NCI-H748 treated with DMSO at 0.1 percent for 48 hours (cell line): ENCODE measurements at places on chromosomes 1 and 21.

DNA sequence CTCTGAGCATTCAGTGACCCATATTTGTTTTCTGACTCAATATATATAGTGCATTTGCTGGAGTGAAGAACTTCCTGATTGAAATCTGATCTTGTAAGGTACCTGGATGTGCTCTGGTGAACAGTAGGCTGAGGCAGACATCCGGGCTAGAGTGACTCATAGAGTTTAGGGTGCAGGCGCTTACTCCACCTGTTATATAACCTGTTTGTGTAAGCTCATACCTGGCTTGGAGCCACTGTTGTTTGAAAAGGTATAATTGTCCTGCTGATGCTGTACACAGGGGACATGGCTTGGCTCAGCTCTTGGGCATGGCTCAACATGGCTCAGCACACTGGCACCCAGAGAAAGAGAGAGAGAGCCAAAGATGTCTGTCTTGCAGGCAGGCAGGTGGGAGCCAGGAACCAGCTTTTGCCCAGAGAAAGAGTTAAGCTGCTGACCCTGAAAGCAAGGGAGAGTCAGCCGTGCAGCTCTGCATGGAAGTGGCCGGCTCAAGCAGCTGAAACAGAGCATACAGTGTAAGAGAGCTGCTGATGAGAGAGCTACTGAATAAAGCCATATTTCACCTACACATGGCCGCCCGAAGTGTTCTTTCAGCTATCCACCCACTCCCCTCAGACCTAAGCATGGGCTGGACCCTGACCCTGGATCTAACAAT is 43.2 kb downstream of the GJA5 start:
- peak; percentile 28 for DNase-seq

- DNase-seq: no peak
Observed at GRCh38 chr1:51299981-51300670, 30.2 kb downstream of the TTC39A start.

GRCh38 chr1:29960156-29960755 is 723.9 kb downstream of the PTPRU start:
- DNase-seq: no peak

GRCh38 chr21:28693476-28693875 is 299.2 kb downstream of the LTN1 start:
- DNase-seq: no peak

GRCh38 chr1:59446257-59446901 is 149.5 kb downstream of the FGGY start:
- DNase-seq: no peak

DNA sequence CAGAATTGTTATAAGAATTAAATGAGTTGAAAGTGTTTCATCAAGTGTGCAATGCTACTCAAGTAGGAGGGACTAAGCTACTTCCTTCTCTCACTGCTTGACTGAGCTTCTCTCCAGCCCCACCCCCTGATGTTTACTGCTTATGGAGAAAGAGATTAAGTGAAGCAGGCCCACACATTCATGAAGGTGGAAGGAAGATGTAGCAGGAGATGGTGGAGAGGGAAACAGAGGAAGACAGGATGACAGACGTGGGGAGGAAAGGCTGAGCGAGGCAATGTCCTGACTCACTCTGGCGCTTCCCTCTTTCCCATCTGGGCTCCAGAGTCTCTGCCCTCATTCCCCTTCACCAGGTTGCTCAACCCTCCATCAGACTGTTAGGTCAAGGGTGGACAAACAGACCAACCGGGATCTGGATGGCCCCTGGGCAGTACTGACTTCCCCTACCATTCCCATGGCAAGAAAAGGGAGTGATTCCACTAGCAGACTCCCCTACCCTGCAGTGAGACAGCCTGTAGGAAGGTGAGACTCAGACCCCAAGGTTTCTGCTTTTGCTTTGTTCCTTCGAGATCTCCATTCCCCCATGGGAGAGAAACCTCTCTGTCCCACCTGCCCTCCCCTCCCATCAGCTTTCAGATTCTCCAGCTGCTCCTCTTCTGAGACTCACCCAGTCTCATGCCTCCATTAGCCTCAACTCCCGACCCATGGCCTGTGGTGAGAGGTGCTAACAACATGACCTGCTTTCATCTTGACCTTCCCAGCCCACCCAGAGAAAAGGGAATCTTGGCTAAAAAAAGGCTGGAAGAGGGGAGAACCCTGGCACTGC is 3.1 kb upstream of the ARHGEF2 start:
- no peak for DNase-seq

DNA sequence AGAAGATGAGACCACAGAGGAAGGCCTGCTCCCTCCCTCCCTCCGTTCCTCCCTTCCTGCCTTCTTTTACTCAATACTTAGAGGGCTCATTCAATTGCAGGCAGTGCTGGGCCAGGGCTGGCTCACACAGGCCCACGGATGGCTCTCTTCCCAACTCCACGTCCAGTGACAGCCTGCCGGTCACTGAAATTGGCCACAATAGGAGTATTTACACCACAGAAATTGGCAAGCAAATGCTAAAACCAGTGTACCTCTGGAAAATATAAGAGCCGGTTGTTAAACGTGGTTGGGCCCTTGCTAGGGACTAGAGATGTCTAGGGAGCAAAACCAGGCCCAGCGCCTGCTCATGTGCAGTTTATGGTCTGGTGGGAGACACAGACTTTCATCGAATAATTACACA is 72.4 kb upstream of the TMEM51 start:
- no peak for DNase-seq

DNA sequence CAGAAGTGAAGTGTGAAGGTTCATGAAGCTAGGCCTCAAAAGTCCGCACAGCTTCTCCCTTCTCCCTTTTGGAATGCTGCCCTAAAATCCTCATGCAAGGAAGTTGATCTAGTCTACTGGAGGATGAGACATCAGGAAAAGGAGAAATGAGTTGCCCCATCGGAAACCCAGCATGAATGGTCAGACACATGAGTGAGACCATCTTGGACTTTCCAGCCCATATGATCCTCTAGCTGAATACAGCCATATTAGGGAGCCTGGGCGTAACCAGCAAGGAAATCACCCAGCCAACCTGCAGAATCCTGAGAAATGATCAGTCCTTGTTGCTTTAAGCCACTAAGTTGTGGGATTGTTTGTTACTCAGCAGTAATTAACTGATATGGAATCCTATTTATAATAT is 12.5 kb downstream of the DBT start:
- no peak for DNase-seq

GRCh38 chr1:36697836-36698605 is 215.3 kb upstream of the CSF3R start:
- no peak for DNase-seq

GRCh38 chr1:201094832-201095231 is 17.4 kb downstream of the CACNA1S start:
- DNase-seq: no peak

- no peak for DNase-seq
Observed at GRCh38 chr1:83103341-83103740, 895.6 kb downstream of the TTLL7 start.

- DNase-seq: no peak
Observed at GRCh38 chr1:225846331-225847310, 35.6 kb downstream of the TMEM63A start.

- DNase-seq: no peak
Observed at GRCh38 chr1:43329995-43330751, 7.4 kb upstream of the MPL start.

DNA sequence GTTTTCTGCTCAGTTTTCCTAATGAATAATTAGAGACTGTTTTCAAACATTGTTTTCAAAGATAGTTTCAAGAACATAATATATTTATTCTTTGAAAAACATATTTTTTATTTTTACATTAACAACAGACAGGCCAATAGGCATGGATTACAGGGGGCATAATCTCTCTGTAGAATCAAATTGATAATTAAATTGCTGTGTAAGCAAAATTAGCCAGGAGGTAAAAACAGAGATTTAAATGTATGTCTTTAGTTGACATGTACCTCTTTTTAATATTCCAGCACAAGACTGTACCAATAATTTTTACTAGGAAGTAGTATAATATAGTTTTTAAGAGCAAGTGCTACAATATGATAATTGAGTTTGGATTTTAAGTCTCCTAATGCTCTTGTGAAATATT is 1444.5 kb downstream of the BRINP3 start:
- DNase-seq: no peak

DNA sequence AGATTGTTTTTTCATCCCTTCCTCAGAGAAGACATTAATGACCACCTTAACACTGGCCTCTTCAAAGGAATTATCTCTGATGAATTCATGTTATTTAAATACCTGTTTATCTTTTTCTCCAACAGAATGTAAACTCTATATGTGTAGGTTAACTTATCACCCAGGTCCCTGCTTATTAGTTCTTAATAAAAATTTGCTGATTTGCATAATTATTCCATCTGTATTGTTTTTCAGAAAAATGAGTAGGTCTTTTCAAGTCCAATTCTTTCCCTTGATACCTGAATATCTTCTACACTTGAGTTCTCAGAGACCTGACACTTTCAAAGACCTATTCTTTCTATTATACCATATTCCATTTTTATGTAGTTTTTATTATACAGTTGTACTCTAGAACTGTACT is 886.7 kb upstream of the TMPRSS15 start:
- no peak for DNase-seq

DNA sequence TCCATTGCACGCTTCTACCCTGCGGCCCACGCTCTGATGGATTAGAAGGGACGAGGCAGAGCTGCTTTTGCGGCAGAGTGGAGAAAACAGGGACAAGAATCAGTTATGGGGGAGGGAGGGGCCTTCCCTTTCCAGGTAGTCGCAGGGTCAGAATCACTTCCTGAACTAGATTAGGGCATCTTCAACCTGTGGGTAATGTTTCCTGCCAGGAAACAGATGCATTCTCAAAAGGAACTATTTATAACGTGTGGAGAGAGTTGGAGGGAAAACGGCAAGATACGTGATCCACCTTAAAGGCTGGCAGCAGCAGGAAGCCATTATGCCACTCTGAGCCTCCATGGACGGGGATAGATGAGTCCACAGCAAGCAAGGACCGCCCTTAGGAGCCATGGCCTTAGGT is 59.9 kb upstream of the CNTN2 start:
- DNase-seq: no peak

GRCh38 chr1:221695301-221695700 is 46.6 kb downstream of the DUSP10 start:
- DNase-seq: no peak

DNA sequence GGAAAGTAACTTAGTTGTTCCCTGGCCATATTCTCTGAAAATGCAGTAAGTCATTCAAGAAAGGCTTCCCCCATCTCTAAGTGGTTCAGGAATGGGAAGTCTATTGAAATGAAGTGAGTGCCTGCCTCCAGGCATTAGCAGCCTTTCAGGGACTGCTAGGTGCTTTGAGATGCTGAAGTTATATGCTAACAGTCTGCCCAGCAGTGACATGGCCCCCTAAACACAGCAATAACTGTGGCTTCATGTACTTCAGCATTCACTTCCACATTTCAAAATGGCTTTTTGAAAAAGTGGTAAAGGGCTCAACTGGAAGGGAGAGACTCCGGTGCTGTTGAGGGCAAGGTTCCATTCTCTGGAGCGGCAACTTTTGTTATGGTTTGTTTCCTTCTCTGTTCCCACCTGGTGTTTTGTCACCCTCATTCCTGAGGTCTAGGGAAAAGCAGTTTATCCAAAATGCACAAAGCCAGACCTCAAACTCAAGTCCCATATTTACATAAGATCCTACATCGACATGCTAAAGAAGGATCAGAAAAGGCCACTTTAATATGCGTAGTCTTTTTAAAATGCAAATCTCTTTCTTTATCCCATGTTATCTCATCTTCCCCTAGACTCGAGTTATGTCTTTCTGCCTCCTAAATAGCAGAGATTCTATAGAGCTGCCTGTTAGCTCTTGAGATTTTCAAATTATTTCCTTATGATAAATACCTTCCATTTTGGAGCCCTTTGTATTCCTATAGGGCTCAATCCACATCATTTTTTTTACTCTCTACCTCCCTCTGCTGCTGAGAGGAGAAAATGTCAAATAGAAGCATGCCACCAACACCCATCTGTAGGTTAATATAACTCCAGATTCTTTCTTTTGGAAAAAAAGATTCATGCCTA is 34.2 kb upstream of the LRRC8C start:
- DNase-seq: no peak
